ENCODE measurements at places on chromosomes 12 and 14.
A peak's percentile ranks its signal among the peaks of the same experiment; 100 is the strongest.

GRCh38 chr14:88981948-88982347, 157.5 kb downstream of the TTC8 start:
- DNase-seq = no peak
- no peaks in the 10 kb centered on the region for H3K36me3 ChIP-seq

DNA sequence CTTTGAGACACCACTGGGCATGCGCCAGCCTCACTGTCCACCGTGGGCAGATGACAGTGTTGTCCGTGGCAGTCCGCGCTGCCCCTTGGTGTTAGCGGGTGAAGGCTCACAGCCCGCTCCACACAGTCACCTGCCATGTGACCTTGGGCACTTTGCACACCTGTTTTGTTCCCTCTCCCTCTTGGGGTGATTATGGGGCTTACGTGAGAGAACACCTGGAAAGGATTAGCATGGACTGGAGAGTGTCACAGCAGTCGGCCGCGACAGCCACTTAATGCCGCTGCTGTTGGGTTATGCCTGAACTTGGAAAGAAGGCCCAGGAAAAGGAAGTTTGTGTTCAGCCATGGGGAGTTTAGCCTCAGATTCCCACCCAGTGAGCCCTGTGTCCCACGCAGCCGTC, 94.2 kb downstream of the DDX51 start:
- no peaks in the 10 kb centered on the region for H3K27me3 ChIP-seq
- DNase-seq = no peak
- H3K36me3 ChIP-seq = peaks cover 53% of the 10 kb centered on the region
- H3K27ac ChIP-seq = no peak overlapping the region

DNA sequence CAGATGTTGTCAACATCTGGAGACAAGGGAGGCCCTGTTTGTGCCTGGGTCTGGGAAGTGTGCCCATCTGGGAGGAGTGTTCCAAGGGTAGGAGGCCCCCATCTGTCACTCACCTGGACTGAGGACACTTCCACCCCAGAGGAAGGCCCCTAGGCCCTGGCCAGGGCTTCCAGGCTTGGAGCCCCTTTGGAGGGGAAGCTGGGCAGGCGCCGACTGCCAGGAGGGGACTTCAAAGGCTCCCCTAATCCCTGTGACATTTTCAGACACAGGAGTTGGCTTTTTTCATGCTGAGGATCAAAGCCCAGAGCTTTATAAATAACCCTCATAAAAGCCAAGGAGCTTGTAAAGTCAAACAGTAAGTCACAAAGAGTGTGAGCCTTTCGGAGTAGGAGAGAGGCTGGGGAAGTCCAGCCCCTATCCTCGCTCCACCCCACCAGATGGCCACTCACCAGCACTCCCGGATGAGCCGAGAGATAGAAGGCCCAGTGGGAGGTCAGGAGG, 17.6 kb upstream of the FAM222A start:
- no peaks in the 10 kb centered on the region for H3K36me3 ChIP-seq
- H3K4me3 ChIP-seq = no peak overlapping the region
- DNase-seq = no peak
- H3K4me1 ChIP-seq = no peaks in the 10 kb centered on the region
- no peaks in the 10 kb centered on the region for H3K27me3 ChIP-seq
- no peak overlapping the region for H3K27ac ChIP-seq

DNA sequence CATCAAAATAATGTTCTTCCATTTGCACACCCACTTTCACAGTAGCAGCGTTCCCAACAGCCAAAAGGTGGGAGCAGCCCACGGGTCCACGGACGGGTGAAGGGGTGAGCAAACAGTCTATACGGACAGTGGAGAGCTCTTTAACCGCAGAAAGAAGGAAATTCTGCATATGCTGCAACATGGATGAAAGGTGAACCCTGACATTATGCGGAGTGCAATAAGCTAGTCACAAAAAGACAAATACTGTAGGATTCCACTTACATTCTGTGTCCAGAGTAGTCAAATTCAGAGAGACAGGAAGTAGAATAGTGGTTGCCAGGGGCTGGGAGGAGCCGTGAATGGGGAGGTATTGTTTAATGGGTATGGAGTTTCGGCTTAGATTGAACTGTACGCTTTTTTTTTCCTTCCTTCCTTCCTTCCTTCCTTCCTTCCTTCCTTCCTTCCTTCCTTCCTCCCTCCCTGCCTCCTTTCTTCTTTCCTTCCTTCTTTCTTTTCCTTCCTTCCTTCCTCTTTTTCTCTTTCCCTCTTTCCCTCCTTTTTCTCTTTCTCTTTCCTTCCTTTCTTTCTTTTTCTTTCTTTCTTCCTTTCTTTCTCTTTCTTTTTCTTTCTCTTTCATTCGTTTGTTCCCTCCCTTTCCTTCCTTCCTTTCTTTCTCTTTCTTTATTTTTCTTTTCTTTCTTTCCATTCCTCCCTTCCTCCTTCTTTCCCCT, 15.8 kb upstream of the ANKRD9 start:
- DNase-seq = no peak
- H3K36me3 ChIP-seq = no peaks in the 10 kb centered on the region
- H3K27me3 ChIP-seq = no peaks in the 10 kb centered on the region
- peak overlapping the region; percentile 60 for H3K4me3 ChIP-seq
- H3K4me1 ChIP-seq = no peaks in the 10 kb centered on the region
- peak overlapping the region; percentile 69 for H3K27ac ChIP-seq

DNA sequence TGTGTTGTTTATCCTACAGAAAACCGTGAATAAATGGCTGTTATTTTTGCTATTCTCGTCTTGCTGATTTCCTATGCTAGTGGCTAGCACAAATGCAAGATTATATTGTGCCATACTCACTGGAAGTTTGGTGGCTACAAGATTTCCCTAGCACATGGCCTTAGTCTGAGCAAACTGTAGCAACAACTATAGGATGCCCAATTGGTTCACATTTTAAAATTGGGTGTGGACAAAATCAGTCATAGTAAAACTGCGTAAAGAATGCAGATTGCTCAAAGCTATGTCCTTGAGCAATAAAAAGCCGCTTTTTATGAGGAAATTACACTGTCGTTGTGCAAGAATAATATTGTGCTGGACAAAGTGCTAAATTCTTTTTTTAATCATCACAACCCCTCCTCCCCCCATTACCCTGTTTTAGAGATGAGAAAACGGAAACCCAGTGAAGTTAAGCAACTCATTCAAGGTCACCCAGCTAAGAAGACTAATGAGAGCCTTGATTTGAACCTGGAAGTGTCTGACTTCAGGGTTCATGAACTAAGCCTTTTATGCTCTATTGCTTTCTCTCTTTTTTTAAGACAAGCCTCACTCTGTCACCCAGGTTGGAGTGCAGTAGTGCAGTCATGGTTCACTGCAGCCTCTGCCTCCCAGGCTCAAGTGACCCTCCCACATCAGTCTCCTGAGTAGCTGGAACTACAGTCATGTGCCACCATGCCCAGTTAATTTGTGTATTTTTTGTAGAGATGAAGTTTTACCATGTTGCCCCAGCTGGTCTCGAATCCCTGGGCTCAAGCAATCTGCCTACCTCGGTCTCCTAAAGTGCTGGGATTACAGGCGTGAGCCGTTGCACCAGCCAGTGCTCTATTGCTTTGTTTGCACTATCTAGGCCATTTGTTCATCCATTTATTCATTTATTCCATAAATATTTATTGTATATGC, 73.6 kb downstream of the SRGAP1 start:
- DNase-seq = no peak
- H3K4me3 ChIP-seq = no peak overlapping the region
- H3K27ac ChIP-seq = no peak overlapping the region
- no peaks in the 10 kb centered on the region for H3K36me3 ChIP-seq
- no peaks in the 10 kb centered on the region for H3K27me3 ChIP-seq

GRCh38 chr14:28461389-28461788, 305.2 kb upstream of the FOXG1 start:
- no peak overlapping the region for H3K27ac ChIP-seq
- no peak for DNase-seq
- no peak overlapping the region for H3K4me3 ChIP-seq
- no peaks in the 10 kb centered on the region for H3K36me3 ChIP-seq
- no peaks in the 10 kb centered on the region for H3K4me1 ChIP-seq
- H3K27me3 ChIP-seq = no peaks in the 10 kb centered on the region

- no peaks in the 10 kb centered on the region for H3K27me3 ChIP-seq
- H3K4me1 ChIP-seq = no peaks in the 10 kb centered on the region
- DNase-seq = no peak
- no peak overlapping the region for H3K4me3 ChIP-seq
These were observed 25.2 kb upstream of the PLXNC1 start for GRCh38 chr12:94123127-94123526.

DNA sequence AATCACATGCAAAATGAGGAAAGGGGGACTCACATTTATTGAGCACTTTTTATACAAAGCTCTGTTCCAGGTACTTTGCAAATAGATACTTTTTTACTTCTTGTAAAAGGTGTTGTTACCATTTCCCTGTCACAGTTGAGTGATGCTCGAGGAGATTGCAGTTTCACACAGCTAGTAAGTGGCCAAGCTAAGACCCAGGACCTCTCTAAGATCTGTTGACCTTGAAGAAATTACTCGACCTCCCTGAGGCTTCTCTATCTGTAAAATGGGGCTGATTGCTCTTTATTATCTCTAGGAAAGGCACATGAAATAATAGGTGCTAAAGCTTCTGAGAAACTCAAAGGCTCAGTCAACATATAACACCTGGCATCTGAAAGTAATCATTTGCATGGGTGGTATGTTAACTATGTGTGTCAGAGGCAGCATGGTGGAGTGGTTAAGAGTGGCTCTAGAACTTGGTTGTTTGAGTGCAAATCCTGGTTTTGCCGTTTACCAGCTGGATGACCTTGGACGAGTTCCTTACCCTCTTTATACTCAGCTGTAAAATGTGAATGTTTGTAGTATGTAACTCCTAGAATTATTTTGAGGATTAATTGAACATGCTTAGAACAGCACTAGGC, 41.5 kb downstream of the IFT81 start:
- no peaks in the 10 kb centered on the region for H3K27me3 ChIP-seq
- peaks cover 15% of the 10 kb centered on the region for H3K36me3 ChIP-seq
- no peak overlapping the region for H3K27ac ChIP-seq
- DNase-seq = no peak

- H3K36me3 ChIP-seq = peaks cover 42% of the 10 kb centered on the region
- H3K27ac ChIP-seq = no peak overlapping the region
- H3K4me3 ChIP-seq = no peak overlapping the region
- no peaks in the 10 kb centered on the region for H3K27me3 ChIP-seq
- no peak for DNase-seq
These were observed 67.2 kb downstream of the KDM2B start for GRCh38 chr12:121513464-121514183.

GRCh38 chr12:110222027-110222426, 59.0 kb upstream of the ATP2A2 start:
- no peaks in the 10 kb centered on the region for H3K27me3 ChIP-seq
- no peak overlapping the region for H3K4me3 ChIP-seq
- DNase-seq = no peak

DNA sequence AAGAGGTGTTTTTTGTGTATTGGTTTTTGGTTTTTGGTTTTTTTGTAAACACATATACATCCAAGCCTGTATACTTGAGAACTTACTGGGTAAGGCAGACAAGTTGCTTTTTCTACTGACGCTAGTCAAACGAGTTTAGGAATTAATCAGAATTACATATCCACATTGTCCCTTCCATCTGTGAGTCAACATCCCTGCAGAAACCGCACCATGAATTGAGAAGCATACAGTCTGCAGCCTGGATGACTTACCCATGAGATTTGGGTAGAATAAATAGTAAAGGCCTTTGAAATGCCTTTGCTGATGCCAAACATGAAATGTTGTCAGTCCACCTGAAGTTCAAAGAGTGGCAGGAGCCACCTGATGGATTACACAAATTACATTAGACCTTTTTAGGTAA, 21.4 kb upstream of the C12orf42 start:
- DNase-seq = no peak
- H3K27me3 ChIP-seq = no peaks in the 10 kb centered on the region
- no peaks in the 10 kb centered on the region for H3K4me1 ChIP-seq
- H3K27ac ChIP-seq = no peak overlapping the region
- H3K4me3 ChIP-seq = no peak overlapping the region

GRCh38 chr14:103727313-103727980, 11.8 kb downstream of the ZFYVE21 start:
- no peak overlapping the region for H3K27ac ChIP-seq
- DNase-seq = no peak
- no peaks in the 10 kb centered on the region for H3K27me3 ChIP-seq
- no peak overlapping the region for H3K4me3 ChIP-seq

DNA sequence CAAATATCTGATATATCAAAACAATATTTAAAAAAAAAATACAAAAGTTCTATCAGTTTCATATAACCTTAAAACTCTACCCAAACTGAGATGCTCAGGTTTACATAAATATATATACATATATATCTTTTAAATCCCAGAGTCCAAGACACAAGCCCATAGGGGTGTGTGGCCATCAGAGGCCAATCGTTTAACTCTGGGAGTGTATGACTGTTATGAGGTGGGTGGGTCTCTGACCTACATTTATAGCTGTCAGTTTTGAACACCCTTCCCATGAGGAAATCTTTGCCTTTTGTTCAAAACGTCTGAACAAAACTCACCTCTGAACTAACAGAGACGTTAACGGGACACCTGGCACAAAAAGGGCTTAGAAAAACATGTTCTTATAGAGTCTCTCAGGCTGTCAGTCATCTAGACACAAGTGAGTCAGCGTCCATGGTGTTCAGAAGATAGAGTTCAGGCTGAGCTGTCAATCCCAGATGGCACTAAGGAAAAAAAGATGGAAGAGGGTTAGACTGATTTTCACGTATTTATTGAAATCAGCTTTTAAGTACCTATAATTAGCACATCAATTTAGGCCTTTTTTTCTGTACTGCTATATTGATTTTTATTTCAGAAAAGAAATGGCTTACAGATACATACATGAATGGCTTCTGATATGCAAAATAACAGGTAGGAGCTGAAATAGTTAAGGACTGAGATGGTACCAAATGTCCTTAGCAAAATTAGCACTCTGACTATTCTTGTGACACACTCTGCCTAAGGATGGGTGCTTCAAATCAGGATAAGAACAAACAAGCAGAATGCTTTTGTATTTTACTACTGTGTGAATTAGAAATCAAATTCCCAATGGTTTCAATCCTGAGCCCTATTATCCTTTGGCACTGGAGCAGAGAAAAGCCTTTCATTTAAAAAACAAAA, 29.2 kb downstream of the HIGD1C start:
- no peak for DNase-seq
- H3K4me1 ChIP-seq = peaks cover 32% of the 10 kb centered on the region
- H3K27me3 ChIP-seq = no peaks in the 10 kb centered on the region
- no peak overlapping the region for H3K4me3 ChIP-seq
- H3K27ac ChIP-seq = no peak overlapping the region
- peaks cover 4% of the 10 kb centered on the region for H3K36me3 ChIP-seq

DNA sequence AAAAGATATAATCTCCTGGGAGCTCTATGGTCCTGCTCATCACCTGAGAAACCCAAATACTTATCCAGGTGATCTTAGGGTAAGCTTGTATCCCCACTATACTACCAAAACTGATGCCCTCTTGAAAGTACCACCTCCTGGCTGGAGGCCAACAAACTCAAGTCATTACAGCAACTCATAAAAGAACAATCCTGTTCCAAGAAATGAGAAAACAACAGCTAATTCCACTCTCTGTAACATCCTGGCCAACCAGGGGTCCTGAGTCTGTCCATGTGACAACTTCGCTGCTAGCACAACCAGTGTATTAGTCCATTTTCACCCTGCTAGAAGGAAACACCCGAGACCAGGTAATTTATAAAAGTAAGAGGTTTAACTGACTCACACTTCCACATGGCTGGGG, 190.0 kb upstream of the BMP4 start:
- H3K36me3 ChIP-seq = no peaks in the 10 kb centered on the region
- no peak for DNase-seq
- H3K27me3 ChIP-seq = no peaks in the 10 kb centered on the region
- no peaks in the 10 kb centered on the region for H3K4me1 ChIP-seq
